ENCODE measurements at places on chromosomes 16 and 17. TPM values are rescaled to one million over a fixed set of nuclear protein-coding genes. Genes with fewer than 3 reads are reported as not detected.

DNA sequence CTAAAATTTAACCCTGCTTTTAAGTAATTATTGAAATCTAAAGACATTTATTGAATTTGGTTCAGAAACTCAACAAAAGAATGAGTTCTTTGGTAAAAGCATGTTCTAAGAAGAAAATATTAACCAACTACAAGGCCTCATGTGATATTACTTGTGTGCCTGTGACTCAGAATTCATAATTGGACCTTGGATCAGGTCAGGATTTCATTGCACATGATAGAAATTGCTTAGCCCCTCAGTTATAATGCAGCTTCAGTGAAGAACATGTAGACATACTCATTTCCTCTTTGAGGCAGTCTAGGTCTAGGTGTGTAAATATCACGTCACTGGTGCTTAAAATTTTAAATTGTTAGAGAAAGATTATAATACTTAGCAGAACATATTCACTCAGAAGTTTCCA is 410.0 kb upstream of the SOX9 start:
- DNase-seq, result no peak
- H3K4me3 ChIP-seq, result no peak overlapping the region
- H3K36me3 ChIP-seq, result no peaks in the 10 kb centered on the region
- H3K27me3 ChIP-seq, result no peaks in the 10 kb centered on the region

DNA sequence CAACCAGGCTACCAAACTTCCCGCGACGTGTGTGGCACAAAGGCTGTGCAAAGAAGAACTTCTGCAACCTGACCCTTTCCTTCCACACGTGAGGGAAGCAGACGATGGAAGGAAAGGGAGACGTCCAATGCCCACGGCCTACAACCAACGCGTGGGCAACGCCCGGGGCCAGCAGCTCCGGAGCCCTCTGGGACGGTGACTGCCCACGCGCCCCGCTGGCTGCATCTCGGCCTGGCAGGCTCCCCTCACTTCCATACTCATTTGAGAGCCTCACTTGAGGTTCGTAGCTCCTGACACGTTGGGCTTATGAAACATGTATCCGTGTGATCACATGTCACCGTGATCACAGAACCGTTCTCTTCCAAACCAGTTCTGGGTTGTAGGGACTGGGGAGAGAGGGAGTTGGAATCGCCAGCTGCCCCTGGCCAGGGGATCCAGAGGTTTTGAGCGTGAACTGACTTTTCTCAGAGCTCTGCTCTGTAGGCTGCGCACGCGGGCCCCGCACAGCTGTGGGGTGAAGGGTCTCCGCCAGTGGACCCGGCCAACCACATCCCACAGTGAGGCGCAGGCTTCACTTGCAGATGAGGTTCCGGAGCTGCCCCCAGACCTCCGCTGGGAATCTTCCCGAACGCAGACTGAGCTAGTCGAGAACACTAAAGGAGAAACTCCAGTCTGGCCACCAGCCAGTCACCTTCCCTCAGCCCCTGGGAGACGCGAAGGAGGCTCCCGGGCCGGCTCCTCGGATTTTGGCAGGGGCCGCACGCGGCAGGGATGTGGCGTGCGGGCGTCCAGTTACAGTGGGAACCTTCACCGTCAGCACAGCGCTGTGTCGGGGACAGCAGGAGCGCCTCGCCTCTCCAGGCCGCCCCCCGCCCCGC is 1.0 kb downstream of the LMF1 start:
- H3K27me3 ChIP-seq, result no peaks in the 10 kb centered on the region
- H3K4me3 ChIP-seq, result peak overlapping the region; percentile 65
- no peaks in the 10 kb centered on the region for H3K36me3 ChIP-seq
- H3K27ac ChIP-seq, result peak overlapping the region; percentile 65
- peaks cover 50% of the 10 kb centered on the region for H3K4me1 ChIP-seq

GRCh38 chr17:56577843-56578204 is 15.7 kb upstream of the NOG start:
- no peaks in the 10 kb centered on the region for H3K27me3 ChIP-seq
- H3K4me1 ChIP-seq, result peaks cover 14% of the 10 kb centered on the region
- DNase-seq, result no peak

DNA sequence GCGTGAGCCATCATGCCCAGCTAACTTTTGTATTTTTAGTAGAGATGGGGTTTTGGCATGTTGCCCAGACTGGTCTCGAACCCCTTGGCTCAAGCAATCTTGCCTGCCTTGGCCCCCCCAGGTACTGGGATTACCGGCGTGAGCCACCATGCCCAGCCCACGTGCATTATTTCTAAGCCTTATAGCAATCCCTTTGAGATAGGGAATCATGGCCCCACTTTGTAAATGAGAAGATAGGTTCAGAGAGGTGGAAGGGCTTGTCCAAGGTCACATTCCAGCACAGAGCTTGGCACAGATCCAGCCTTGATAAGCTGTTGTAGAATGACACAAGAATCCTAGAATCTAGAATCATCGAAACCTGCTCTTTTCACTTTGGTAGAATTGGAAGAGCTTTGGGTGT is 4.2 kb upstream of the PYCARD start:
- H3K4me1 ChIP-seq, result peaks cover 15% of the 10 kb centered on the region
- H3K27me3 ChIP-seq, result no peaks in the 10 kb centered on the region
- no peak for DNase-seq
- H3K4me3 ChIP-seq, result no peak overlapping the region

GRCh38 chr17:1124896-1125787 is 54.6 kb downstream of the ABR start:
- peak overlapping the region; percentile 25 for H3K4me3 ChIP-seq
- H3K27me3 ChIP-seq, result no peaks in the 10 kb centered on the region
- H3K4me1 ChIP-seq, result peaks cover 49% of the 10 kb centered on the region
- peak overlapping the region; percentile 74 for H3K27ac ChIP-seq
- DNase-seq, result no peak

DNA sequence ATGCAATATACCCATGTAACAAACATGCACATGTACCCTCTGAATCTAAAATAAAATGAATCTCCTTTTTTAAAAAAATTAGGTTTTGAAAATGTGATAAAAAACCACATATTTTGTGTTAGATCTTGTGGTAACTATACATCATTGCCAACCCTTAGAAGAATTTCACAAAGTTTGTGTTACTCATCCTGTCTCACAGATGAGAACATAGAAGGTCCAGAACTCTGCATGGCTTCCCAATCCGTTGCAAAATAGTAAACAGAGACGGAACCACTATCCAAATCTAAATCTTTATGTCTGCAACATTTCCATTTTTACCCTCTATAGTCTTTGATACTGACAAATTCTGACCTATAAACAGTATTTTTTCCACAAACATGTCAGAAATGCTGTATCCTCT is 759.9 kb downstream of the KCNJ2 start:
- no peak overlapping the region for H3K27ac ChIP-seq
- DNase-seq, result no peak
- no peaks in the 10 kb centered on the region for H3K36me3 ChIP-seq
- no peaks in the 10 kb centered on the region for H3K27me3 ChIP-seq
- H3K4me1 ChIP-seq, result no peaks in the 10 kb centered on the region

DNA sequence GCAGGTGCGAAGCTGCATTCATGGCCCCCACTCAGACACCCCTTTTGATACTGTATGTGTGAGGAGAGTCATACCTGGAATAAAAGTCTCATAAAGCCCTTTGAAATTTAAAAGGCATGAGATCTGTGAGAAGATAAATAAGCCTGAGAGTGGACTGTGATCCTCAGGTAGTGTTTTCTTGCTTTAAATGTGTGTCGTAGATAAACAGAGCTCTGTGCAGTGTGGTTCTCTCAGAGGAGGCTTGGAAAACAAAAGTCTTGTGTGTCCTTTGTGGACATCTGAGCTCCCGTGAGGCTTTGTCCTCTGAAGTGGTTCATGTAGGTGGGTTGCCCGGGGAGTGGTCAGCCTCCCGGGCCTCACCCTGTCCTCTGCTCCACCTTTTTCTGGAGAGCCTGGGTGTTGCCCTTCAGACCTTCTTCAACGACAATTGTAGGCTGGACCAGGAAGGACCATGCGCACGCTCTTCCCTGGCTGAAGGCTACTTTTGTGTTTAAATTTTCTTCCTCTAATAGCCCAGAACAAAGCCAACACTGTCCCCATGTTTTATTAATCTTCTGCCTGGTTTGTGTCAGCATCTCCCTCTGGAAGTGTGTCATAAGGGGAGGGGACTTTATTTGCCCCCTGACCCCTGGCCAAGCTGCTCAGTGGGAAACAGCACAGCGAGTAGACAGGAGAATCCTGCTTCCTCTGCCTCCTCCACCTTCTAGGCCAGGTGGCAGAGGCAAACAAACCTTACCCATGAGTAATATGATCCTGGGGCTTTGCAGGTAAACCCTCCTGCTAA is 151.2 kb downstream of the MSI2 start:
- no peaks in the 10 kb centered on the region for H3K27me3 ChIP-seq
- DNase-seq, result no peak
- H3K4me3 ChIP-seq, result no peak overlapping the region

DNA sequence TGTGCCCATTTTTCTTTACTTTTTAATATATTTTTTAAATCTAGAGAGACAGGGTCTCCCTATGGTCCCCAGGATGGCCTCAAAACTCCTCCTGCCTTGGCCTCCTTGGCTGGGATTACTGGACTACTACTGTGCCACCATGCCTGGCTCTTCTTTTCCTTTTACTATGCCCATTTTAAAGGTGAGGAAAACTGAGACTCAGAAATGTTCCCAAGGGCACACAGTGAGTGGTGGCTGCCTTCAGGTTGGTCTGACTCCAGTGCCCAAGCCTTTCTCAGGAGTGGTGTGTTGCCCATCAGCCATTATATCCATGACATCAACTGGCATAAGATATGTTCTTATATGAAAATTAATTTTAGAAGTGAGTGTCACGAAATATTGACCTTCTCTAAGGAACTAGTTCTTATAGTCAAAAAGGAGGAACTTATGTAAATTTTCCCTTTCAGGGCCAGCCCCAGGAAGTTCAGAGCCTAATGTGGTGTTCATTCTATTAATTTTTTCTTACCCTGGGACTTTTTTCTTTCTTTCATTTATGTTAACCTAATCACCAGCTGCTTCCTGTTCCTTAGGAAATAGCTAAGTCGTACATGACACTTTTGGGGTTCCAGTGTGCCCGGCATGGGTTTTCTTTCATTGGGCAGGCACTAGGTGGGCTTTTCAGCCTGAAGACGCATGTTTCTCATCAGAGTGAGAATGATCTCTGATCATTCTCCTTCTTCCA is 17.9 kb upstream of the SPN start:
- H3K4me3 ChIP-seq, result no peak overlapping the region
- H3K4me1 ChIP-seq, result no peaks in the 10 kb centered on the region
- no peak overlapping the region for H3K27ac ChIP-seq
- no peaks in the 10 kb centered on the region for H3K27me3 ChIP-seq
- DNase-seq, result no peak
- no peaks in the 10 kb centered on the region for H3K36me3 ChIP-seq

DNA sequence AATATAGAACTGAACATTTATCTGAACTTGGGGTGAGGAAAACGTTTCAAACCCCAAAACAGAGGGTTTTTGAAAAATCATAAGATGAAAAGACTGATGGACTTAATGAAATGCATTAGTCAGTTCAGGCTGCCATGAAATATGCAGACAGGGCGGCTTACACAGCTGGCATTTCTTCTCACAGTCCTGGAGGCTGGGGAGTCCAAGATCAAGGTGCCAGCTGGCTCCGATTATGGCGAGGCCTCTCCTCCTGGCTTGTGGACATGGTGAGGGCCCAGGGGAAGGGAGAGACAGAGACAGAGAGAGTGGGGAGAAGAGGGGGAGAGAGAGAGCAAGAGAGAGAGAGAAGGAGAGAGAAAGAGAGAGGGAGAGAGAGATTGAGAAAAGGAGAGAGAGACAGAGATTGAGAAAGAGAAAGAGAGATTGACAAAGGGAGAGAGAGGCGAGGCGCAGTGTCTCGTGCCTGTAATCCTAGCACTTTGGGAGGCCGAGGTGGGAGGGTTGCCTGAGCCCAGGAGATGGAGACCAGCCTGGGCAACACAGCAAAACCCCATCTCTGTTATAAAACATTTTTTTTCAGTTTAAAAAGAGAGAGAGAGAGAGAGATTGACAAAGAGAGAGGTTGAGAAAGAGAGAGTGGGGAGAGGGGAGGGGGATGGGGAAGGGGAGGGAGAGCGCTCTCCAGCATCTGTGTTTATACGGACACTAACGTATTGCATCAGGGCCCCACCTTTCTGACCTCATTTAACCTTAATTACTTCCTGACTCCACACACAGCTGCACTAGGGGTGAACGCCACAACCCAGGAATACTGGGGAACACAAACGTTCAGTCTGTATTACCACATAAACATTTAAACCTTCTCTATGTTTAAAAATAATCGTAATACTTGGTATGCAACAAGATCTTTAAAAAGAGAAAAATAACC is 24.6 kb upstream of the RPH3AL start:
- H3K4me1 ChIP-seq, result peaks cover 9% of the 10 kb centered on the region
- no peak overlapping the region for H3K27ac ChIP-seq
- no peaks in the 10 kb centered on the region for H3K36me3 ChIP-seq
- no peak overlapping the region for H3K4me3 ChIP-seq
- no peak for DNase-seq
- H3K27me3 ChIP-seq, result no peaks in the 10 kb centered on the region

DNA sequence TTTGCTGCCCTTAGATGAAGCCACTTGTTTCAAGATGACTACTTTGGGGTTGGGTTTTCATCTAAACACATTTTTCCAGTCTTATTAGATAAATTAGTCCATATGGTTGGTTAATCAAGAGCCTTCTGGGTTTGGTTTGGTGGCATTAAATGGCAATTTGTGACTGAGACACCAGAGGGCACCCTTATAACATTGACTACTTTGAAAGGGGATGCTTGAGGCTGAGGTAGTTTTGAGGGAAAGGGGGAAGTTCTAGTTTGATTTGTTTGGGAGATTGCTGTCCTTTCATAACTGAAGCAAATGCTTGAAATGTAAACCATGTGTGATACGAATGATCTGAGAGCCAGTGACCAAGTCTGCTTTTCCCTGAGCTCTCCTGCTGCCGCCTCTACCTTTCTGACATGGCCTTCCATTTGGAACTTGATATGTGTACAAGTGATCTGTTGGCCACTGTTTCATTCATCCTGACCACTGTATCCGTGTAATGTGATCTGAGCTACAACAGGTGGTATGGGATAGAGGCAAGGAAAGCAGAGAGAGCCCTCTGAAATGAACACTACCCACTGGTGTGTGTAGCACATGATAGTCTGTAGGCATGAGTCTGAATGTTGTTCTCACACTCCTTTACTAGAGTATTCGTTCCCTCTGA is 5.8 kb upstream of the RARA start:
- peaks cover 58% of the 10 kb centered on the region for H3K4me1 ChIP-seq
- H3K4me3 ChIP-seq, result no peak overlapping the region
- DNase-seq, result no peak
- no peaks in the 10 kb centered on the region for H3K27me3 ChIP-seq

DNA sequence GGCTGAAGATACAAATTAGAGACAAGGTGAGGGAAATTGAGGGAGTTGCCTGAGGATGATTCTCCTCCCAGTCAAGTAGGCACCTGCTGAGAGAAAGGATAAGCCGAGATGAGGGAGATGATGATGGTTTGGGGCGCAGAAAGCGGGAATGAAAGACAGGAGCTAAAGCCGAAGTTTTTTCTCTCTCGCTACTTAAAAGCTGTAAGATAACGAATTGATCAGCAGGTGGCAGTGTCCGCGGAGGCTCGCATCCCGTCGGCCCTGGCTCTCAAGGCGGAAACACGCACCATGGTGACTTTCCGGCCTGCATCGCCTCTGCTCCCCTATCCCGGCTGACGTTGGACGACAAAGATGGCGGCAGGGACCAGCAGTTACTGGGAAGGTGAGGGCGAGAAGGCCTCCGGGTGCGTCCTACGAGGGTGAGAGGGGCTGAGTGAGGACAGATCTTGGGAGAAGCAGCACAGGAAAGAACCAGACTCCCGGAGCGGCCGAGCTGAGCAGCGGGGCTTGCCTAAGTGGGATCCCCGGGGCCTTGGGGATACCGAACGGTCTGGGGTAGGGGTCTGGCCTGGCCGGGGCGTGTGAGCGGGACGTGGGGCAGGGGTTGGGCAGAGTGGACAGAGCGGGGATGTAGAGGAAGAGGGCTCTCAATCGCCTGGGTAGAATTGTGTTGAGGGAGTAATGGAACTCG is at the start of gene GOSR1:
GOSR1 (plus strand) TSS at position 326 of the 691 bp plus-strand sequence; CDS start at position 352, 26 bp downstream.
- peak within 1 kb of the TSS; percentile 89 for H3K27ac ChIP-seq
- H3K4me3 ChIP-seq, result peak within 1 kb of the TSS; percentile 79
- no peaks in the 10 kb centered on the region for H3K27me3 ChIP-seq
- H3K4me1 ChIP-seq, result peaks cover 20% of the 10 kb centered on the region

The TTLL6 gene
- 0.49 TPM for total RNA-seq

The NPIPB6 gene
- total RNA-seq, result 7.6 TPM

The CIITA gene
- 16.7 TPM for total RNA-seq
